ENCODE measurements at places on chromosomes 4 and X. TPM values are rescaled to one million over a fixed set of nuclear protein-coding genes. Genes with fewer than 3 reads are reported as not detected.

Gene GUCY1B1
- 24.9 TPM for total RNA-seq

Gene RAPGEF2
- total RNA-seq = 47.6 TPM

Gene NAP1L3
- total RNA-seq = 15.7 TPM

Gene FREM3
- 0.36 TPM for total RNA-seq

Gene SPRY1
- total RNA-seq = 210 TPM

Gene PNMA5
- total RNA-seq = not detected

Gene VEGFD
- total RNA-seq = 3.0 TPM

Gene TRO
- 13.5 TPM for total RNA-seq

Gene KLHL4
- total RNA-seq = 1.2 TPM

Gene GABRG1
- 0.03 TPM for total RNA-seq

Gene BMP15
- not detected for total RNA-seq
